ENCODE measurements at places on chromosomes 1 and 21.

GRCh38 chr1:25810341-25811299, 9.1 kb upstream of the MTFR1L start:
- DNase-seq = peak; percentile 59

DNA sequence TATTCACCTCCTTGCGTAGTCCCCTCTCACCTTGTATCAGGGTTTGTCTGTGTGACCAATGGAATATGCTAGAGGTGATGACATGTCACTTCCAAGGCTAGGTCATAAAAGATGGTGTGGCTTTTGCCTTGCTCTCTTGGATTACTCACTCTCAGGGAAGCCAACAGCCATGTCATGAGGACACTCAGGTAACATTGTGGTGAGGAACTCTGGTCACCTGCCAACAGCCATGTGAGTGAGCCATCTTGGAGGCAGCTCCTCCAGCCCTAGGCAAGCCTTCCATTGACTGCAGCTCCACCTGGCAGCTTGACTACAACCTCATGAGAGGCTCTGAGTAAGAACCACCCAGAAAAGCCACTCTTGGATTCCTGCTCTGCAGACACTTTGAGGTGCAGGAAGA, 11.0 kb upstream of the HEYL start:
- no peak for DNase-seq

GRCh38 chr1:226884966-226885820, 14.8 kb downstream of the PSEN2 start:
- DNase-seq = no peak

DNA sequence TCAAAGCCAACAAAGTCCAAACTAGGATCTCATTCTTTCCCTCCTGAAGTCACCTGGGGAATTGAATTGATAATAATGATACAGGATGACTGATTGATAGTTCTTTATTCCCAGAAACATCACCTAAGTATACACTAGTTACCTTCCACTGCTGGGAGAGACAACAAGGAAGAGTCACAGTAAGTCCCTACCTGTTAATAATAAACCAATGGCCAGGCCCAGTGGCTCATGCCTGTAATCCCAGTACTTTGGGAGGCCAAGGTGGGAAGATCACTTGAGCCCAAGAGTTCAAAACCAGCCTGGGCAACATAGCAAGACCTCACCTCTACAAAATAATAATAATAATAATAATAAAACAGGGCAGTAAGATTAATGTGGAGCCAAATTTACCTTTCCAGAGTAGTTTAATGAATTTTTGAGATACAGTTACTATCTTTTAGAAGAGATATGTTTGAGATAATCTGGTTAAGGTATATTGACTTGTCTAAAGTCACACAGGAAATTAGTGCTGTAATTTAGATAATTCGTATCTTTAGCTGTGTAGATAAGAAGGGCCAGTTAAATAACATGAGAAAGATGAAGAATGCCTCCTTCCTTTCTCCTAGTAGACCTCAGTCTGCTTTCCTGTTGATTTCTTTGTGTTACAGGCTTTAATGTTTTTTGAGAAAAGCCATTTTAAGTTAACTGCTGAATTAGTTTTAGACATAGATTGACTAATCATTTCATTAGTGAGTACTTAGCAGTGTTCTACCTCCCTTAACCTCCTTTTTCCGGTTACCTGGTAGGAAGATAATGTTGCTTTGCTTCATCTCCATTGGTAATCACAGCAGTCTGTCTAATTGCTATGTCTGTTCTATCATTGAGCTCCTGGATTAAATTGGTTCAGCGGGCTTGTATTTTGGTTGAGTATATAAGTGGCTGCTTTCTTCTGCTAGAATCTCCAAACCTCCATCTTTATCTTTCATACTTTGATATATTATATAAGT, 22.0 kb downstream of the SMAP2 start:
- no peak for DNase-seq

DNA sequence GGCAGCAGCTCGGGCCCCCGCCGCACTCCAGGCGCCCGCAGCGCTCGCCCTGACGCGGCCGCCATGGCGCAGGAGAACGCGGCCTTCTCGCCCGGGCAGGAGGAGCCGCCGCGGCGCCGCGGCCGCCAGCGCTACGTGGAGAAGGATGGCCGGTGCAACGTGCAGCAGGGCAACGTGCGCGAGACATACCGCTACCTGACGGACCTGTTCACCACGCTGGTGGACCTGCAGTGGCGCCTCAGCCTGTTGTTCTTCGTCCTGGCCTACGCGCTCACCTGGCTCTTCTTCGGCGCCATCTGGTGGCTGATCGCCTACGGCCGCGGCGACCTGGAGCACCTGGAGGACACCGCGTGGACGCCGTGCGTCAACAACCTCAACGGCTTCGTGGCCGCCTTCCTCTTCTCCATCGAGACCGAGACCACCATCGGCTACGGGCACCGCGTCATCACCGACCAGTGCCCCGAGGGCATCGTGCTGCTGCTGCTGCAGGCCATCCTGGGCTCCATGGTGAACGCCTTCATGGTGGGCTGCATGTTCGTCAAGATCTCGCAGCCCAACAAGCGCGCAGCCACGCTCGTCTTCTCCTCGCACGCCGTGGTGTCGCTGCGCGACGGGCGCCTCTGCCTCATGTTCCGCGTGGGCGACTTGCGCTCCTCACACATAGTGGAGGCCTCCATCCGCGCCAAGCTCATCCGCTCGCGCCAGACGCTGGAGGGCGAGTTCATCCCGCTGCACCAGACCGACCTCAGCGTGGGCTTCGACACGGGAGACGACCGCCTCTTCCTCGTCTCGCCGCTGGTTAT, 2.8 kb downstream of the KCNJ9 start:
- DNase-seq = peak; percentile 29

DNA sequence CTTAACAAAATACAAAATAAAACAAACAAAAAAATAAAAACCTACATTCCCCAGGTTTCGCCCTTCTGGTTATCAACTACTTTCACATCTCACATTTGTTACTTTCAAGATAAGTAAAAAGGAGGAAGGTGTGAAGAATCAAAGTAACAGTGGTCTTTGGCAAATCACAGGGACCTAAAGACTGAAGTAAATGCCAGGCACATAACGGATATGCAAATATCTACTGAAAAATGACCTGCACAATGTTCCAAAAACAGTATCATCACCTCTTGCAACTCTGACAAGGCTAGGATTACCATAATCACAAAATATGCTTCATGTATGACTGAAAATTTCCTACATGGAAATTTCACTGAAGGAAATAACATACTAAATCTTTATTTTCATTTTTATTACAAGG, 29.3 kb downstream of the COP1 start:
- no peak for DNase-seq

GRCh38 chr21:39863111-39863510, 4.1 kb upstream of the PCP4 start:
- DNase-seq = no peak
